Kidney (tissue), 22 donors: ENCODE measurements at places on chromosomes 16 and 17. TPM values are rescaled to one million over a fixed set of nuclear protein-coding genes. Genes with fewer than 3 reads are reported as not detected.

Gene NPIPB8
- total RNA-seq: 2.0 TPM

Gene NHERF1
- total RNA-seq: 71.3 TPM

Gene CEP20
- total RNA-seq: 28.9 TPM

Gene LDHD
- total RNA-seq: 14.7 TPM

Gene MYCBPAP
- 0.72 TPM for total RNA-seq

Gene VTN
- total RNA-seq: 0.98 TPM

Gene PDILT
- not detected for total RNA-seq

Gene OTOA
- 0.13 TPM for total RNA-seq

Gene KRT15
- total RNA-seq: 2.8 TPM

Gene FOXN1
- total RNA-seq: not detected

DNA sequence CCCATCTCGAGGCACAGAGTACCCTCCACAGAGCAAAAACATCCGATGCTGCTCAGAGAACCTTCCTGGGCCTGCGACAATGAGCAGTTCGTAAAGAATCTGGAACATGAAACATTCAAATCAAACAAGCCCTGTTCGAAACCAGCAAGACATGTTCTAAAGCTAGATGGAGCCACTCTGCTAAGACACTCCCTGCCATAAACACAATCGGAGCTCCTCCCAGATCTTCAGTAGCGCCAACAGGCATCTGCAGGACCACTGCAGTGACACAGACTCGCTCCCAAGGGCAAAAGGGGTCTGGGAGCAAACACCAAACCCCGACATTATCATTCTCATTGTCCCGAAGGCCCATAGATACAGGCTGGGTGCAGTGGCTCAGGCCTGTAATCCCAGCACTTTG is 108.7 kb downstream of the ZFHX3 start:
- H3K27me3 ChIP-seq: no peaks in the 10 kb centered on the region
- H3K4me3 ChIP-seq: peak overlapping the region; percentile 15
- no peaks in the 10 kb centered on the region for H3K36me3 ChIP-seq
- no peak overlapping the region for H3K27ac ChIP-seq
- peaks cover 2% of the 10 kb centered on the region for H3K4me1 ChIP-seq
- peak; percentile 39 for DNase-seq

- no peaks in the 10 kb centered on the region for H3K36me3 ChIP-seq
- H3K27me3 ChIP-seq: no peaks in the 10 kb centered on the region
- peak overlapping the region; percentile 96 for H3K27ac ChIP-seq
Observed at GRCh38 chr16:22296225-22297113, 740 bp upstream of the POLR3E start.

DNA sequence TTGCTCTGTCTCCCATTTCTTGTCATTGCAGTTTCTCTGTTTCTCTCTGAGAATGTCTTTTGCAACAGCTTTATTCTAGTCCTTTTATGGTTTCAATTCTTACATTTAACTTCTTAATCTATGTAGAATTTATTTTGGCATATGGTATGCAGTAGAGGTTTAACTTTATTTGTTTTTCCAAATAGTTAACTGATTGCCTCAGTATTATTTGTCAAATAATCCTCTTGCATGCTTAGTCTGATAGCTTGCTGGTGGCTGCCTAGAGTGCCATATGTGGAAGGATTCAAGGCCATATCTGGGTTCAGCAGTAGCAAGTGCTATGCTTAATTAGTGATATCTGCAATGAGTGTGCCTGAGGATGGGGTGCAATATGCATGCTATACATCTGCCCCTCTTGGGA is 6.9 kb downstream of the SNTB2 start:
- no peak overlapping the region for H3K4me3 ChIP-seq
- H3K27me3 ChIP-seq: no peaks in the 10 kb centered on the region
- DNase-seq: no peak
- no peaks in the 10 kb centered on the region for H3K4me1 ChIP-seq
- H3K36me3 ChIP-seq: no peaks in the 10 kb centered on the region
- H3K27ac ChIP-seq: no peak overlapping the region

DNA sequence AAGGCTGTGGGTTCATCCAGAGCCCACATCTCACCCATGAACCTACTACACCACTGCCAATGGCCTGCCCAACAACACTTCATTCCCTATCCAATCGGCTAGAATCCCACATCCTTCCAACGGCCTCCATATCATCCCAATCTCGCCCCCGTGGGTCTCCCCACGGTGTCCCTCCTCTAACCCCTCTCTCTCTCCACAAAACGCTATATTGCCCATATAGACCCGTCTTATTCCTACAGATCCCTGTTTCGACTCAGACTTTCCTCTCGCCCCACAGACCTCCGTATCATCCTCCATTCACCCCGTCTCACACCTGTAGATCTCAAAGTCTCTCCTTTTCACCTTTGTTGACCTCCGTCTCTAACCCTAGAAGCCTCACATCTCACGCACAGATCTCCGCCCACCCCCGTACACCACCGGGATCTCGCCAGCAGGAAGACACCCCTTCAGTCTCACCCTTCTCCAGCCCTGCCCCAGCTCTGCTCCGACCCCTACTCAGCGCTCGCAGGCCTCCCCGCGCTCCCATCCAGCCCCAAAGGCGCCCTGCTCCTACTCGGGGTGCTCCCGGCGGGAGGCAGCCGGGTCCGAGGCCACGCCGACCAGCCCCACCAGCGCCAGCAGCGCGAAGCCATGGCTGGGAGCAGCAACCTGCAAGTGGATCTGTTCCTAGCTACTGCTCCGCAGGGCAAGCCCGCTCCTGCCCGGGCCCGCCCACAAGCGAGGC is at the start of gene FDXR:
Gene FDXR (minus strand): TSS at position 682 of the 724 bp plus-strand sequence. CDS start 50 bp downstream, at position 632.
- H3K36me3 ChIP-seq: no peaks in the 10 kb centered on the region
- no peaks in the 10 kb centered on the region for H3K27me3 ChIP-seq
- peaks cover 4% of the 10 kb centered on the region for H3K4me1 ChIP-seq
- H3K27ac ChIP-seq: peak within 1 kb of the TSS; percentile 94

DNA sequence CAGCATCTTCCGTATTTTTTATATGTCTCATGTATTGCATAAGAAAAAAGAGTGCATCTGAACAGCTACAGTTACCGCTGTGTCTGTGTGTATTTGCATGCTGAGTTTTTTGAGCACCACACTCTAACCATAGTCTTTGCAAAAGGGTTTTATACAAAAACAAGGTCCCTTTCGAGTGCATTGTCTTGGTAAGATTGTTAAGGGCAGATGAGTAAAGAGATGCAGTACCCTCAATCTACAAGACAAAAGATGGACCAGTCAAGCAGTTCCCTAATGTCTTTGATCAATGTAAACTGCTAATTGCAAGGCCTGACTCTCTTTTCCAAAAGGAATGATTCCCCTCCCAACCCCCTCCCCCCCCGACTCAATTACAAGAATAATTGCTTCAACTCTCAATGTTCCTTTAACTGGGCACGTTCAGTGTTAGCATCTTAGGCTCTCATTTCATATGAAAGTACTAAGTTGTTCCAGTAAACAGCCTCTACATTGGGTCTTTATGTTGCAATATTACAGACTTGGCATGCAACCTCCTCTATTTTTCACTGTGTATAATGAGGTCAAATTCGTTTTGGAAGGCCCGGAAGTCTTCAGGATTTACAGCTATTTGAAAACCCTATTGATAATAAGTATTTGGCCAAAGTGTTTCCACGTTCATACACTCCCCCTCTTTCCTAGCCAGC is 471.4 kb upstream of the RBFOX1 start:
- H3K4me1 ChIP-seq: no peaks in the 10 kb centered on the region
- no peak overlapping the region for H3K4me3 ChIP-seq
- H3K36me3 ChIP-seq: no peaks in the 10 kb centered on the region
- H3K27me3 ChIP-seq: no peaks in the 10 kb centered on the region
- H3K27ac ChIP-seq: no peak overlapping the region

DNA sequence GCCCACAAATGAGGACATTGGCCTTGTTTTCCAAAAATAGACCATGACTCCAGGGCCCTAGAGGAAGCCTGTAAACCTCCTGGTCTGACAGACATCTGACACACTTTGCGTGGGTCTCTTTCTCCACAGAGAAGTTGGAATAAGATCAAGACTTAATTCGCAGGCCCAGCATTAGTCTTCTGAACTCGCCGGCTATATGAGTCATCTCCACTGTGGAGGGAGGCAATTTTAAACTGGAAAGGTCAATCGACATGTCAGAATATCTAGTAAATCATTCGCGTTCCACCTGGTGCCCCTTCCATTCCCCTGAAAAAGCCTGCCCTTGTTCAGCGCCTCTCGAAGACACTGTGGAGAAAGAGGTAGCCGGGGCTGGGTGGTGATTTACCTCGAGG is 140.1 kb downstream of the CLEC16A start:
- H3K4me1 ChIP-seq: peaks cover 16% of the 10 kb centered on the region
- H3K27ac ChIP-seq: peak overlapping the region; percentile 45
- no peak overlapping the region for H3K4me3 ChIP-seq
- no peak for DNase-seq

DNA sequence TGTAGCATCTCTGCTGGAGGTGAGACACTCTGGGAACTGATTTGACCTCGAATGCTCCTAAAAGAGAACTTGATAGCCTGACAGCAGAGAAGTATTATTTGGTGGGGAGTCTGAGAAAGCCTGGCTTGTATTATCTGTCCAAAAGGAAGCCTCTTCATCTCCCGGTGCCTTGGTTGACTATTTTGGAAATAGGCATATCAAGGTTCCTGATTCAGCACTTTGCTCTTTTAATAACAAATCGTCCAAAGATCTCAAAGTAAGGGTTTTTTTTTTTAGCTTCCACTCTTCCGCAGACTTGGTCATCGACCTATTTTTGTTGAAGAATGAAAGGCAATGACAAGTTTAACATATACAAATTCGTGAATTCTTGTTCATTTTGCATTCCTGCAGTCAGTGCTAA is 14.8 kb downstream of the TMEM186 start:
- H3K4me3 ChIP-seq: no peak overlapping the region
- no peaks in the 10 kb centered on the region for H3K36me3 ChIP-seq
- no peak overlapping the region for H3K27ac ChIP-seq
- H3K4me1 ChIP-seq: no peaks in the 10 kb centered on the region
- H3K27me3 ChIP-seq: no peaks in the 10 kb centered on the region

GRCh38 chr16:87076950-87077749 is 240.0 kb downstream of the C16orf95 start:
- H3K27ac ChIP-seq: no peak overlapping the region
- no peak overlapping the region for H3K4me3 ChIP-seq
- no peak for DNase-seq
- H3K36me3 ChIP-seq: no peaks in the 10 kb centered on the region
- no peaks in the 10 kb centered on the region for H3K27me3 ChIP-seq

- H3K4me3 ChIP-seq: no peak overlapping the region
- DNase-seq: no peak
- no peaks in the 10 kb centered on the region for H3K27me3 ChIP-seq
- H3K27ac ChIP-seq: no peak overlapping the region
- H3K36me3 ChIP-seq: no peaks in the 10 kb centered on the region
Observed at GRCh38 chr16:49439050-49439449, 65.4 kb downstream of the C16orf78 start.

DNA sequence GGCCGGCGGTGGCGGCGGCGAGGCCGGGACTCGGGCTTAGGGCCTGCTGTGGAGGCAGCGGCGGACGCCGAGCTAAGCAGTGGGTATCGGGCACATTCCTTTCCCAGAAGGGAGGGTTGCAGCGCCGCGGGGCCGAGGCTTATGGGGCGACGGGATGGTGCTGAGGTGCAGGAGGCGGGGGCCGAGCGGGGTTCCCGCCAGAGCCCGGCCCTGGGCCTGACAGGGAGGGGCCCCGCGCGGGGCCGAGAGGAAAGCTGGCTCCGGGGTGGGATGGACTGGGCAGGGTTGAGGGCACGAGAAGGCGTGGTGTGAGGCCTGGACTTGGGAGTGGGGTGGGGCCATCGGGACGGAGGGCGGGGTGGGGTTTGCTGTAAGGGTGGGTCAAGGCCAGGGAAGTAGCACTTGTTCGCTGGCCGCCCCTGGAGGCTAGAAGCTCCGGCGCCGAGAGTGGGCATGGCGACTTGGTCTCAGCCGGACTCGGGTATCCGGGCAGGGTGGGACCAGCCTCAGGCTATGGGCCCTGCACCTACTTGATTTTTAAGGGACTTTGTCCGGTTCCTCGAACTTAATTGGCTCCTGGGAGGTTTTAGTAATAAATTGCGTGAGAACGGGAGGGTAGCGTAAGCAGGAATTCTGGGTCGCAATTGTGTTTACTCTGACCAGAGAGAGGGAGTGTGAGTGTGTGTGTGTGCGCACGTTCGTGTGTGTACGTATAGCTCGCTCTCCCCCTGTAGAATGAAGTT is 396 bp downstream of the NFE2L1 start:
- H3K4me3 ChIP-seq: peak overlapping the region; percentile 97
- H3K27me3 ChIP-seq: no peaks in the 10 kb centered on the region
- H3K36me3 ChIP-seq: peaks cover 16% of the 10 kb centered on the region
- peaks cover 34% of the 10 kb centered on the region for H3K4me1 ChIP-seq
- H3K27ac ChIP-seq: peak overlapping the region; percentile 95

- no peak for DNase-seq
- no peaks in the 10 kb centered on the region for H3K4me1 ChIP-seq
- H3K27ac ChIP-seq: no peak overlapping the region
- H3K27me3 ChIP-seq: no peaks in the 10 kb centered on the region
Observed at GRCh38 chr16:49454426-49455180, 81.0 kb downstream of the C16orf78 start.

- no peak overlapping the region for H3K27ac ChIP-seq
- H3K36me3 ChIP-seq: no peaks in the 10 kb centered on the region
- DNase-seq: no peak
- no peak overlapping the region for H3K4me3 ChIP-seq
Observed at GRCh38 chr17:31845291-31845690, 13.8 kb downstream of the COPRS start.

DNA sequence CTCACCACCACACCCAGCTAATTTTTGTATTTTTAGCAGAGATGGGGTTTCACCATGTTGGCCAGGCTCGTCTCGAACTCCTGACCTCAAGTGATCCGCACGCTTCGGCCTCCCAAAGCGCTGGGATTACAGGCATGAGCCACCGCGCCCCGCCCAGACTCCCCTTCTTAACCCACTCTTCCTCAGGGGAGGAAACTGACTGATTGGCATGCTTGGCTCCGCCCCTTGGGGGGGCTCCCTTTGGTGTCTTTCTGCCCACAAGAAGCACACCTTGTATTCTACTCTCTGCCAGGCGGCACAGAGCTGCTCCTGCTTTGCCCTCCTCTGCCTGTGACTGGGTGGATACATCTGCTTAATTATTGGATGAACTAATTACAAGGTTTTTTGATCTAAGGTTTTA is 4.7 kb upstream of the ASGR2 start:
- H3K27ac ChIP-seq: no peak overlapping the region
- no peaks in the 10 kb centered on the region for H3K27me3 ChIP-seq
- no peaks in the 10 kb centered on the region for H3K4me1 ChIP-seq
- no peak for DNase-seq

- H3K27me3 ChIP-seq: no peaks in the 10 kb centered on the region
- peak overlapping the region; percentile 30 for H3K27ac ChIP-seq
- H3K4me1 ChIP-seq: no peaks in the 10 kb centered on the region
- no peaks in the 10 kb centered on the region for H3K36me3 ChIP-seq
Observed at GRCh38 chr16:67302076-67302475, 22.7 kb downstream of the PLEKHG4 start.
